ENCODE measurements at places on chromosomes 6 and 20.

GRCh38 chr6:7112741-7113313 is 5.1 kb downstream of the RREB1 start:
- no peak for DNase-seq

GRCh38 chr6:11828262-11828870 is 49.8 kb upstream of the ADTRP start:
- DNase-seq: no peak

GRCh38 chr20:12896180-12896579 is 112.6 kb upstream of the SPTLC3 start:
- DNase-seq: no peak

DNA sequence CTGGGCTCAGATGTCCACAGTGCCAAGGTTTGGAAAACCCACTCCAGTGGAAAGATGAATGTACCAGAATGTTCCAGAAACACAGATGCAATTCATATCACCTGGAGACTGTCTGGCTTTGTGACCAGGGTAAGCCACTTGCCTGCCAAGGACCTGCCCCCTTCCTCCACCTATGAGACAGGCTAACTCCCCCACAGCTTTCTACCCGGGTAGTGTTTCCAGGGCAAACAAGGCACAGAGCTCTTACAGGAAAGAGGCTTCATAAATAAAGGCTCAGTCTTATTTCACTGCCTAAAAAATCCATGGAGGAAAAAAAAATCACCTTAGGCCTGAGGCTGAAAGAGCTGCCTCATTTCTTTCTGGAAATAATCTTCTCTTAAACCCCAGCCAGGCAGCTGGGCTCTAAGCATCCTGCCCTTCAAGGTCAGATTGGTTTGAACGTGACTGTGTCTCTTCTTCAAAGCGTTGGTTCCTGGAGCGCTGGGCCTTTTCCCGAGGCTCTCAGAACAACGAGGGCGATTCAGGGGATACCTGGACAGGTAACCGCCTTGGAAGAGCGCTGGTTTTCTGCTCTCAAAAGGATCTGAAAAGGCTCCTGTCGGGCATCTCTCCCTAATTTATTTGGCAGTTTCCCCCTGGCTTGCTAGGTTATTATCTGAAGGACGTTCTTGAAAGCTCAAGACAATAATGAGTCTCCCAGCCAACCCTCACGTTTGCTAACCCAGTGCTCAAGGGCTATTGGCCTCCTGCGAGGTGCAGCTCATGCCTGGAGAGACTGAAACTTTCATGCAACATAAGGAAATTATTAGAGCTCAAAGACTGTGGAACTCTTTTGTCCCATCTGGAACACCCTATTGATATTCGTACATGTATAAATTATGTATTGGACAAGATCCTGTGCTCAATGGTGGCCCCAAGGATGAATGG is 199.2 kb upstream of the PMEPA1 start:
- no peak for DNase-seq

DNA sequence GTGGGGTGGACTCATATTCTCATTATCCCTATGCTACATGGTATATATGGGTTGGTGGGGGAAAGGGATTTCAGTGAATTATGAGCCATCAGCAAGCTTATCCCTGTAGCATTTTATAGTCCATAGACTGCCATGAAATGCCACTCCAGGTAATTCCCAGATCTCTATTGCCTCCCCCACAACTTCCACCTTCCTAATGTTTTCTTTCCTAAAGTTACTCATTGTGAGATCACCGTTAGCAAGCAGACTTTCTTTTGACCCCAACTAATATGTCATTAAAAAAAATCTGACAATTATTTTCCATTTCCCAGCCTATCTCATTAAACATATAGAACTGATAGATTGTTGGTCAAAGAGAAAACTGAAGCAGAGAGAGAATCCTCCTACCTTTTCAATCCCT is 40.7 kb upstream of the TBX18 start:
- no peak for DNase-seq

GRCh38 chr6:151692216-151692615 is 115.3 kb upstream of the ESR1 start:
- no peak for DNase-seq

DNA sequence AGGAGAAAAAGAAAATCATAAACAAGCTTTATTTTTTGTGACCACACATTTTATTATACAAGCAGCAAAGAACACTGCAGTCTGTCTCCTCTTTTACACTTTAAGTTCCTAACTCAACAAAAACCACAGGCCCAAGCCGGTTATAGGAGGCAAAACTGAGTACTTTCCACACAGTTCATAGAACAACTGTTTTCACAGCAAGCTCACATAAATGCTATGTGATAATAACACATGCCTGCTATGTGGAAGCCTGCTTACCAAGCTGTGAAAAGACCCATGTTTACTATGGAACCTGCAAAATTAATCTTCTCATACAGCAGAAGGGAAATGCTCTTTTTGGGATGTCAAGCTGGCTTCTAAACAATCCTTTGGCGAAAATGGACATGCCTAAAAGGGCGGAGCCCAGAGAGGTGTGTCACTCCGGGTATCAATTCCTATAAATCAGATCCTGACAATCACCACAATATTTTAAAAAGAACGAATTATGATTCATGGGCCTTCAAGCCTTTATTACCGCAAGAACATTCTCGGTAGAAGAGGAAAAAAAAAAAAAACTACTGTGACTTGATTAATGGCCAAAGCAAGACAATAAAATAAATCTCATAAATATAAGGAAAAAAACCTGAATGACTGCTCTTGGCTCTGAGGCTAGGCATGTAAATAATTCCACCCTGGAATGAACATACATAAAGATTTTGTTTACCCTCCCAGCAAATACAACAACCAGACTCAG is 2.6 kb downstream of the TRERF1 start:
- DNase-seq: no peak

DNA sequence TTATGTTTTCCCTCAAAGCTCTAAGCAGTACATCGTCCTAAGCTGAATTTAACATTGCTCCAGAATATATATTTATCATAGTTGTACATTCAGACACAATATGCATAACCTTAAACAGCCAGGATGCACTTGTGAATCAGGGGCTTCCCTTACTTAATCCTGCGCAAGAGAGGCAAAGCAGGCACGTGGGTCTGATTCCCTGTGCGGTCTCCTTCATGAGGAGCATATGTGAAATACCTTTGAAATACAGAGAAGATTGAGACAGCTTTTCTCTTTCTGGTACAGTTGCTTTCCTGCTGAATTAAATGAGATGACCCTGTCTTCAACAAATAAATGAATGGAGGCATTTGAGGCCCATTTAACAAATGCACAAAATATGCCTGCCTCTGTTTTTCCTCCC is 1.5 kb downstream of the HTR1E start:
- no peak for DNase-seq

DNA sequence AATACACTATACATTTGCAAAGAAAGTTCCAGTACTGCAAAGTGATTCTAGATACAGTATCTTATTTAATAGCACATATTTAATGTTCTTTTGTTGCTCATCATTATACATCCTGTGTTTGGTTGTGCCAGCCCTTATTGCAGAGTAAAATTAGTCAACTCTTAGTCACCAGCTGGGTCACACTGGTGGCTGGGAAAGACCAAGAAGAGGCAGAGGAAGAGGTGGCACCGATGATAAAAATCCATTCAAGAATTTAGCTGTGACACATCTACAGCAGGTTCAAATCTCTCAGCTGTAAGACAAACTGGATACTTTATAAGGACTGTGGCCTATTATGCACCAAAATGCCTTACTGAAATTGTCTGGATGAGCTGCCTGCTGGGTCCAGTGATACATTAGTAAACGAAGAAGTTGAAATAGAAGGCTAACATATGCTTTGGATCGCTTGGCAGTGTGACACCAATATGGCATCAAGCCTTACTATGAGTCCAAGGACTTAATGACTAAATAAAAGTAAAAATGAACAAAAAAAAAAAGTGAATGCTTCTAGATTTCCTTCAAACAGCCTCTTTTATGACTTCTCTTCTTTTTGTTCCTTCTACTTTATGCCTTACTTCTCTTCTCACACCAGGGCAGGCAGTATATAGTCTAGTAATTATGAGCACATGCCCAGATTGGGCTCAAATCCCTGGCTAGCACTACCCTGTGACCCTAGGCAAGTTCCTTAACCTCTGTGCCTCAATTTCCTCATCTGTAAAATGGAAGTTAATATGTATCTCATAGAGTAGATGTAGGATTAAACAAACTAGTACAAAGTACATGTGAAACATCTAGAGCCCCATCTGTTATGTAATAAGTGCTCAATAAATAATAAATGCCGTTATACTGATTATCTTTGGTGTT is 29.4 kb upstream of the RNF8 start:
- no peak for DNase-seq

- peak; percentile 48 for DNase-seq
Observed at GRCh38 chr6:157229713-157230112, 93.6 kb downstream of the TMEM242 start.

- DNase-seq: no peak
Observed at GRCh38 chr6:131635384-131636340, 1.4 kb upstream of the ENPP3 start.

DNA sequence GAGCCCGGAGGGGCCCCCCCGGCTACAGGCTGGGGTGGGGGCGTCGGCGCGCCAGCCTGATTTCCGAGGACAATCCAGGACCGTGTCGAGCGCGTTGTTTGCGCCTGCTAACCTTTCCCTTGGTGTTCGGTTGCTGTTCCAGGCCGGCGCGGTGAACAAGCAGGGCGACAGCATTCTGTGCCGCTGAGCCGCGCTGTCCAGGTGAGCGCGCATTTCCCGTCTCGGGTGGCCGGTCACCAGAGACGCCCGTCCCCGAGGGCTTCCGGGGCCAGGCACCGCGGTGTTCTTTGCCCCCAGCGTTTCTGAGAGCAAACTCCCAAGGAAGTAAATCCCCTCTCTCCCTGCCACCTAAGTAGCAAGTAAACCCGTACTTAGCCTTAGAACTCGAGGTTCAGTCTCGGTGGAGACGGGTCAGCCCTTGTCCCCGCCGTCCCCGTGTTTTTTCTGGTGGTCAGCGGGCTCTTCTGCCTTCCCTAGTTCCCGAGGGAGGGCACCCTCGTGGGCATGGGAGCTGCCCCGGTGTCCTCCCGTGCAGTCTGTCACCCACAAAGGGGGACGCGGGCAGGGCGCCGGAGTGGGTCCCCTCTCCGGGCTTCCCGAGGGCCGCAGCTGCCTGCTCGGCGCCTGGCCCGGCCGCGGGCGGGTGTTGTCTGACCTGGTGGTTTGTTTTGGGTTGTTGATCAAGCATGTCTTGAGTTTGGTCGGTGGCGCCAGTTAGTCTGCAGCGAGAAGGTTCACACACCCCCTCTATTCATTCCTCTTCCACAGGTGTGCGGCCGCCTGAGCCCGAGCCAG is 1.5 kb downstream of the ID4 start:
- no peak for DNase-seq

DNA sequence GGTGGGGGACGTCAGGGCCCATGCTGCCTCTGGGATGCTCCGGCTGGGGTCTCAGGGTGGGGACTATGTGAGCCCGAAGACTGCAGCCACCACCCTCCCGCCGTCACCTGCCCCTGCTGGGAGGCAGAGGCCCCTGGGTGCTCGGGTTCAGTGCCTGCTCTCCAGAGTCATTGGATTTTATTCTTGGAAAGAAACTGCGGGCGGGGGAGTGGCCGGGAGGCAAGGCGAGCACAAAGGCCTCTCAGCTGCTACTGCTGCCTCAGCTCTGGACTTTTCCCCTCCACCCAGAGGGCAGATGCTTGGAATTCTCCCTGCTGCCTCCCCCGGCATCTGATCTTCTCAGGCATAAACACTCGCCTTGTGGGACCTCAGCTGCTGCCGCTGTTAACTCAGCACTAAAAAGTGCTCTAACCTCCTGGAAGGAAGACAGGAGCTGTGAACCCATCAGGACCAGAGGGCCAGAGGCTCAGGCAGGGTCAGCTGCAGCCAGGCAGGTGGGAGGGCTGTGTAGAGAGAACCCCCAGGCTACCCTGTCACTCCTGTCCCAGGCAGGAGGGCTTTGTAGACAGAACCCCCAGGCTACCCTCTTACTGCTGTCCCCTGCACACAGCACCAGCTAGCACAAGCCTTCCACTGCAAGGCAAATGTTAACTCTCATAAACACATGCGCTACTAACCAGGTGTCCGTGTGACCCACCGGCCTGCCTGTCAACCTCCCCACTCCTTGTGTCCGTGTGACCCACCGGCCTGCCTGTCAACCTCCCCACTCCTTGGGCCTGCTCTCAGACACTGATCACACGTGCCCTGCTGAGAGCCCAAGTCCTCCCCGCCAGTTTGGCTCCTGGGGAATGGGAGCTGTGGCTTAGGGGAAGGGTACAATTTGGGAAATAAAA is 9.4 kb upstream of the FRMD1 start:
- no peak for DNase-seq

- DNase-seq: no peak
Observed at GRCh38 chr6:143224516-143224915, 163.8 kb downstream of the AIG1 start.

GRCh38 chr6:282867-283416 is 9.3 kb upstream of the DUSP22 start:
- no peak for DNase-seq

GRCh38 chr20:62716198-62716940 is 7.7 kb downstream of the NTSR1 start:
- DNase-seq: no peak

- no peak for DNase-seq
Observed at GRCh38 chr20:40631119-40631631, 57.9 kb downstream of the MAFB start.

- DNase-seq: no peak
Observed at GRCh38 chr6:154353626-154354025, 3.0 kb downstream of the IPCEF1 start.

- DNase-seq: no peak
Observed at GRCh38 chr20:10590950-10591671, 82.7 kb downstream of the JAG1 start.

- no peak for DNase-seq
Observed at GRCh38 chr20:21453690-21454089, 56.4 kb upstream of the NKX2-4 start.

DNA sequence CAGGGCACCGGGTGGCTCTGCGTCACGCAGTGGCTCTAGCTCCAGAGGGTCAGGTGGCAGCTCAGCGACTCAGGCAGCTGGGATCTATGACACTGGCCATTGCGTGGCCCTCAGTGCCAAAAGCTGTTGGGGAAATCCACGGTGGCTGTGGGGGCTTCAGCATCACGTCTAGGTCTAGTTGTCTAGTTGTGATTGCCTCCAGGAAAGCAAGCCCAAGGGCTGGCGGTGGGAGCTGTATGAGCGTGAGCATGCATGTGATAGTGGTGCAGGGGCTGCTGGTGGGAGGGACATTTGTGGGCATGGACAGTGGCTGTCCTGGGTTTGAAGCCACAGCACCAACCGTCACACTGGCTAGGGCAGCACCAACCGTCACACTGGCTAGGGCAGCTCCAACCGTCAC is 191.4 kb downstream of the THBS2 start:
- DNase-seq: no peak

DNA sequence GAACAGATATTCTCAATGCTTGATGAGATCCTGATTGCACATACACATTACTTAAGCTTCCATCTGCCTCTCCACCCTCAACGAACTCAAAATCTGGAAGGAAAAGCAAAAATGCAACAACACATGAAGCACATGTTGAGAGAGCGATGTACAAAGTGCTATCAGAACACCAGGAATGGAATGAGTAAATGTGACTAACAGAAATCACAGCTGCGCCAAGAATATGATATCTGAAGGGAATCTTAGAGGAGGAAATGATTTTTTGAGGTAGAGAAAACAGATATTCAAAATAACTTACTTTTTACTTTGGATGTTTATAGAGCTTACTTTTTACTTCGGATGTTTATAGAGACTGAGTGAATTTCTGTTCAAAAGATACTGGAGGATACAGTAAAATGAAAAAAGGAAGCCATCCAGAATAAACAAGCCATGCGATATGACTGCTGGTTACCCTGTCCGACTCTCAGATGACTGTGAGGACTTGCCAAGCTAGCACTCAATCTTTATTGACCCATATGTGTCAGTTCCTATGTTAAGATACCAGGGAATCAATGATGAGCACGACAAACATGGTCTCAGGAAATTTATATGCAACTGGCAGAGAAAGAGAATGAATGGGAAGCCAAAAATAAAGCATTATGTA is 102.0 kb downstream of the SMLR1 start:
- no peak for DNase-seq
